ENCODE measurements at places on chromosomes 4 and X.

GRCh38 chrX:120224388-120224787, 26.2 kb upstream of the ZBTB33 start:
- DNase-seq: no peak

DNA sequence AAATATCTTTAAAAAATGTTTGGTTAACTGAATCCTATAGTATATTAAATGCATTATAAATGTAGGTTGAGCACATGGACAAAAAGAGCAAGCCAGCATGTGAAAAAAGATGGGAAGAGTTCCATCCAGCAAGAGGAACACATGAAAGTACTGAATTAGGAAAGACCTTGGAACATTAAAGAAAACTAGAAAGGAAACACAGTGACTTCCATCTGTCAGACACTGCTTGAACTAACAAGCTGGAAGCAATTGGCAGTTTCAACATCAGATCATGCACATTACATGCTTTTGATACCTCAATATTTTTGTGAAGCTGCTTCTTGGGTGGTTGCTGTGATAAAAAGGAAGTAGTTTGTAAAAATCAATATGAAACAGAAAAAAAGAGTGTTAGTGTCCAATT, 626.8 kb upstream of the GNPDA2 start:
- DNase-seq: no peak

GRCh38 chrX:119427024-119427794, 28.1 kb downstream of the SLC25A43 start:
- DNase-seq: peak; percentile 75

GRCh38 chr4:4868040-4868757, 8.7 kb downstream of the MSX1 start:
- no peak for DNase-seq

DNA sequence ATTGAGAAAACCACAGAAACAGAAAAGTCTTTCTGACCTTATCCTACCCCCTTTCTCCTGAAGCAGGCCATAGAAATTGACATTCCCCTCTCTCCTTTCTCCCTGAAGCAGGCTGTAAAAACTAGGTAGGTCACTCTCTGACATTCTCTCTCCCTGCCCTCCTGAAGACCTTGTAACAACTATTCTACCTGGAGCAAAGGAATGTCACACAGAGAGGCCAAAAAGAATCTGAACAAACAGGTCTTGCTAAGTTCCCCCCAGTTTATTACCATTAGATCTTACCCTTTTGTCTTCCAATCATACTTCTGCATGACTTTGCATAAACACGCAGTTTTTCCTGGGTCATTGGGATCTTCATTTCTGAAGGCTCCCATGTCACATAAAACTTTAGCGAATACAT, 198.3 kb upstream of the GYPA start:
- no peak for DNase-seq

- DNase-seq: no peak
Observed at GRCh38 chrX:21167494-21167893, 206.7 kb upstream of the CNKSR2 start.
